ENCODE measurements at places on chromosomes 2 and 18. TPM values are rescaled to one million over a fixed set of nuclear protein-coding genes. Genes with fewer than 3 reads are reported as not detected.

- no peaks in the 10 kb centered on the region for H3K36me3 ChIP-seq
- no peak for DNase-seq
- H3K4me3 ChIP-seq: no peak overlapping the region
- no peaks in the 10 kb centered on the region for H3K27me3 ChIP-seq
- no peak overlapping the region for H3K27ac ChIP-seq
Observed at GRCh38 chr18:44290366-44290977, 390.2 kb upstream of the SETBP1 start.

- H3K4me3 ChIP-seq: no peak overlapping the region
- no peaks in the 10 kb centered on the region for H3K27me3 ChIP-seq
- DNase-seq: no peak
- H3K4me1 ChIP-seq: no peaks in the 10 kb centered on the region
Observed at GRCh38 chr18:79526468-79527460, 131.0 kb downstream of the NFATC1 start.

DNA sequence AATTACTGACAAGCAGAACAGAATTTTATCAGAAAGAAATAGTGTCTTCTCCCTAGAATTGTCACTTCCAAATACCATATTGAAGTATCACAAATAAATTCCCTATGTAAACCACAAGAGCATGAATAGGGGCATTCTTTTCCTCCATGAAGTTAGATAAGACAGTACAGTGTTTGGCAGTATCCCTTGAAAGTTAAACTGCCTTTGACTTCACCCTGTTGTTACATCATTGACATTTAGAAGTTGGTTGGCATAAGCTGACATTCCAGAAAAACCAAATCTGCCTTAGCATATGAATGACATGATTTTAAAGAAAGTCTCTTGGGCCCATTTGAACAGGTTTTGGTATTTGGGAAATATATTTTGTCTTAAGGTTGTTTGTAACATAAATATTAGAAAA is 50.2 kb upstream of the OSR1 start:
- no peaks in the 10 kb centered on the region for H3K27me3 ChIP-seq
- H3K36me3 ChIP-seq: no peaks in the 10 kb centered on the region
- H3K27ac ChIP-seq: no peak overlapping the region
- H3K4me3 ChIP-seq: no peak overlapping the region
- peaks cover 8% of the 10 kb centered on the region for H3K4me1 ChIP-seq

The TCF4 gene
- 0.37 TPM for total RNA-seq

The ABCG5 gene
- total RNA-seq: 0.66 TPM

Measured in Calu3 (cell line).